ENCODE measurements at places on chromosomes 6 and 20. TPM values are rescaled to one million over a fixed set of nuclear protein-coding genes. Genes with fewer than 3 reads are reported as not detected.

The E2F1 gene
- total RNA-seq: 14.1 TPM

The CDH26 gene
- total RNA-seq: 0.07 TPM

The RAET1L gene
- not detected for total RNA-seq

The MLN gene
- not detected for total RNA-seq
